Left ventricle myocardium superior (tissue), 1 donor: ENCODE measurements at places on chromosomes 6 and 20. TPM values are rescaled to one million over a fixed set of nuclear protein-coding genes. Genes with fewer than 3 reads are reported as not detected.

ANGPT4 gene
- 0.05 TPM for total RNA-seq

CASS4 gene
- total RNA-seq, result 0.55 TPM

EYA2 gene
- 1.4 TPM for total RNA-seq

FKBP1C gene
- 0.77 TPM for total RNA-seq

LTV1 gene
- 12.6 TPM for total RNA-seq

OR2J1 gene
- total RNA-seq, result not detected

THBD gene
- 13.1 TPM for total RNA-seq

TBXT gene
- total RNA-seq, result not detected

SPEF1 gene
- not detected for total RNA-seq
